NCI-H1436 (cell line): ENCODE measurements at places on chromosomes 13 and 19.

GRCh38 chr13:47813718-47814117, 187.4 kb downstream of the SUCLA2 start:
- DNase-seq: no peak

DNA sequence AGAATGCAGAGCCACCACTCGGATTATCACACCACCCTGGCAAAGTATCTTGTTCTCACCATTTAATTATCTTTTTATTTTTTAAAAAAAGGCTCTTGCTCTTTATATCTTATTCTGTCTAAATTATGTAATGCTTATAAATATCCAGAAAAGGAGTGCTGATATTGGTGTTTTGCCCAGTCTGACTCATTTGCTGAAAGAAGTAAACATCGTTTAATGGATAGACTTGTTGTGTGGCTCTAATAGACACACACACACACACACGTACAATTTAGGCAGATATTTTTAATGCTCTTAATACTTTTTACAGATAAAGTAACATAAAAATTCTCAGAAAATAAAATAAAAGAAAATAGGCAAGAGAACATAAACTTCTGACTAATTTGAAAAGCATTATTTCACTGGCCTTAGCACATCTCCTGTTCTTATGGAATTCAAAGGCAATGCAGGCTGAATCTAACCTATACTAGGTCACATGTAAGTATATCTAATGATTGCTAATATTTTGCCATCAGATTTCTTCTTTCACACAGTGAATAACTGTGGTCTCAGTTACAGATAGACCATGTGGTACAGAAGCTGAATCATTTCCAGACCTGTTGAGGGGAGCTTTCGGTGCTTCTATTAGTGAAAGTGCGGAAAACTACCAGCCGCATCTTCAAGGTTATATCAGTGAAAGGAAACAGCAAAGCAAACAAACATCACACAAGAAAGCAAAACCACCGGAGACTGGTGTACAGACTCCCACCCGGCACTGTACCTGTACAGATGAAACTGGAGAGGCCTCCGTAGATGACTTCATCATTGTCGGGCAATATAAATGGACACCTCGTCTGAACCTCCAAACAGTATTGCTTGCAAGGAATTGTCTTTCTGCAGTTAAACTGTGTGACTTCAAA, 642.1 kb upstream of the ARGLU1 start:
- no peak for DNase-seq

GRCh38 chr13:74289107-74289506, 154.9 kb upstream of the KLF12 start:
- no peak for DNase-seq

DNA sequence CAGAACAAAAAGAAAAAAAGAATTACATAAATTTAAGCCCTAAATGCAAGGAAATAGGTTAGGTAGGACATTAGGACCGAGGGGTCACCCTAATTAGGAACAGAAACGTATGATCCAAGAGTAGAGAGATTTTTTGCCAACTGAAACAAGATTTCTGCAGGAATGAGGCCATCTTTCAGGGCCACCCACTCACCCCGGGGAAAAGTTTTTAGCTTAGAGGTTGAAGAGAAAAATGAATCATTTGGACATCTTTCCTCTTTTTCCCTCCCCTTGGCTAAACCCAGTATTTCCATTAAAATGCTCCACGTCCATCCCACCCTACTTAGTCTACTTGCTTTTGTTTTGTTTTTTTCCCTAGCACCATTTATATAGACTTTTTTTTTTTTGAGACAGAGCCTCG, 10.6 kb upstream of the PNMA8A start:
- DNase-seq: no peak
